ENCODE measurements at places on chromosomes 5 and 9. TPM values are rescaled to one million over a fixed set of nuclear protein-coding genes. Genes with fewer than 3 reads are reported as not detected.

The BARHL1 gene
- not detected for total RNA-seq

- no peak for DNase-seq
These were observed 114.3 kb downstream of the KCTD16 start for GRCh38 chr5:144284931-144285502.

GRCh38 chr5:133863857-133864585, 104.4 kb downstream of the C5orf15 start:
- no peak for DNase-seq

DNA sequence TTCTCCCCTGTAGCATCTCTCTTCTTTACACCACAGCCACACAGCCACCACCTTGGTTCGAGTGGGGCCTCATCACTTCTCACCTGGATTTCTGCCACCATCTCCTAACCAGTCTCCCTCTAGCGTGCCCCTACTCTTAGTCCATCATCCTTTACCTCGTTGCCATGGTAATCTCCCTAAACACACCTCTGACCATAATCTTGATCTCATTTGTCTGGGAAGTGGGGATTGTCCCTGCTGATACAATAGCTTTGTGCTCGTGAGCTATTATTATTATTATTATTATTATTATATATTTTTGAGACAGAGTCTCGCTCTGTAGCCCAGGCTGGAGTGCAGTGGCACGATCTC, 76.5 kb upstream of the HSPA9 start:
- no peak for DNase-seq
